ENCODE measurements at places on chromosomes 13 and 19.

GRCh38 chr19:4086411-4086867, 19.7 kb upstream of the ZBTB7A start:
- no peak for DNase-seq

GRCh38 chr13:43516401-43516833, 270.4 kb downstream of the ENOX1 start:
- DNase-seq = no peak

DNA sequence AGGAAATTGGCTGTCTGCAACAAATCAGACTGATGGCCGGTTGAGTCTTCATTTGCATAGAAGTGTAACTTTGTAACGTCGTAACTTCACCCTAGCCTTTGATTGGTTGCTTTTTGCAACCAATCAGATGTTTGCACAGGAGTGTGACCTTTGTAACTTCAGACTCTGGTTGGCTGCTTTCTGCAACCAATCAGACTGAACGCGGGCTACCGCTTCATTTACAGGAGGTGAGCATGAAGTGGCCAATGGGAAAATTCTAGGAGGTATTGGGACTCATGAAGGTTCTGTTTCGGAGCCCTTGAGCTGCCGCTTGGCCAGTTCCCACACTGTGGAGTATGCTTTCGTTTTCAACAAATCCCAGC, 441 bp upstream of the ZNF559 start:
- DNase-seq = no peak

GRCh38 chr13:46712524-46712923, 84.4 kb downstream of the ESD start:
- no peak for DNase-seq

DNA sequence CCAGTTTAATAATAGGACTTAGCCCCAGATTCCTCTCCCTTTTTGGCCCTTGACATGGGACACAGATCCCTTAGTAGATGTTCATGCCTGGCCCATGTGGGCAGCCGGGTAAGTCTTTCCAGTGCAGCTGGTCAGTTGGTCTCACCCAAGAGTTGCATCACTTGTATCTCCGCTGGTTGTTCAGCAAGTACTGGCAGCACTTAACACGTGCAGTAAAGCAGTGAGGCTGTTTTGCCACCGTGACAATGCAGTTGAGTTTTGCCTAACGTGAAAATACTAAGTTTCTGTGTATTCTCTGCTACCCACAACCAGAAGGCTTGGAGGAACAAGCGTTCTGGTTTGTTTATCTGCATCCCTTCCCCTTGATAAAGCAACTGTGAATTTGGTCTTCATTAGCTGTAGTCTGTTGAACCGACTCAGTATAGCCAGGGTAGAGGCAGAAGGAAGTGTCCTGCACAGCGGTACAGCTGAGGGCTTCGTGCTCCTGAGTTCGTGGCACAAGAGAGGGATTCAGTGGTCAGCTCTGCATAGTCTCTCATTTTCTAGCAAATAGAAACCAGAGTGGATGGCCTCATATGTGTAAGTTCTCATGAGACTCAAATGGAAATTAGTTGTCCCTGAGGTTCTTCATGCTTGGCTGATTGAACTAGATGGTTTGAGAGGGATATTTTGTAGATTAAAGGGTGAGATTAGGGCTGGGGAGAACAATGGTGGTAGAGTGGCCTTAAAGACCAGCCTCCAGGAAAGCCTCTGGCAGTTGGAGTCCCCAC, 50.3 kb downstream of the ARHGEF7 start:
- no peak for DNase-seq

DNA sequence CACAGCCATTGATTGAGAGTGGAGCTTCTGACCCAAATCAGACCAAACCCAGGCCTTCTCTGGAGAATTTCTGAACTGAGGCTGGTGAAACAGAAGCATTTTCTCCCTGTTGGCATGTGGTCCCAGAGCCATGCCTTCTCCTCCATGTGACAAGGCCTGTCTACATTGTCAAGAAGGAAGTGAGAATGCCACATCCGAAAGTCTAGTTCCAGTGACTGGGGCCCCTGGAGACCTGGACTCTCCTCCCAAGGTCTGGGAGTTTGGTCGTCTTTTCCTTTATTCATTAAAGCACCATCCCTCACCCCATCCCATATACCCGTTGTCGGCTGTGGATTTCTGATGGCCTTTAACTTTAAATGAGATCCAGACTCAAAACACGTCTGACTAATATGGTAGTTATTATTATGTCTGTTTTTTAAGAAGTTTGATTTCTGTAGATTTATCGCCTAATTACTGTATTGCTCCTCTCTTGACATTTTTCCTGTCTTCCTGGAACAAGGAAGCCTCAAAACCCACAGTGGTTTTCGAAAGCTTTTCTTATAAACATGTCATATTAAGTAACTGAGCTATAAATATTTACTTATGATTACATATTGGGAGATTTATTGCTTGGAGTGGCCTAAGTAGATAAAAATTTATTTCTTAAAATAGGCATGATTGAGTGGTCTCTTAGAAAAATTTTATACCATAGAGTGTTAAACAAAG, 128.3 kb upstream of the FRY start:
- DNase-seq = no peak

DNA sequence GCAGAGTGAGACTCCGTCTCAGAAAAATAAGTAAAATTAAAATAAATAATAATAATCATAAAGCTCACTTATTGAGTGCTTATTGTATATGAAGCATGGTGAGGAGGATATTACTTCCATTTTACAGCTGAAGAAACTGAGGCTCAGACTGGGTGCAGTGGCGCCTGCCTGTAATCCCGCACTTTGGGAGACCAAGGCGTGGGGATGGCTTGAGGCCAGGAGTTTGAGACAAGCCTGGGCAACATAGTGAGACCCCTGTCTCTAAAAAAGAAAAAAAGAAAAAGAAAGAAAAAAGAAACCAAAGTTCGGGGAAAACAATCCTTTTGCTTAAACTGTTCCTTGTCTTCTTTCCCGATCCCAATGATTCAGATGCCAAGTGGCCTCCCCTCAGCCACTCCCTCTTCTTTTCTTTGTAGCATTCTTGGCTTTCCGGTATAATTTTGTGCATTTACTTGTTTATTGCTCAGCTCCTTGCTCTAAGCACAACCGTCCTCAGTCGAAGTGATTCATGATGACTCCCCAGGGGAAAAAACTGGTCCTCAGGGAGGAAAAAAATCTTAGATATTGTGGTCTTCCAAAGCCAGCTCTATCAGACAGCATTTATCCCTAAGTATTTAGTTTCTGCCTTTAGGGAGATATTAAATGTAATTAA, 965 bp upstream of the EIF3G start:
- DNase-seq = no peak

DNA sequence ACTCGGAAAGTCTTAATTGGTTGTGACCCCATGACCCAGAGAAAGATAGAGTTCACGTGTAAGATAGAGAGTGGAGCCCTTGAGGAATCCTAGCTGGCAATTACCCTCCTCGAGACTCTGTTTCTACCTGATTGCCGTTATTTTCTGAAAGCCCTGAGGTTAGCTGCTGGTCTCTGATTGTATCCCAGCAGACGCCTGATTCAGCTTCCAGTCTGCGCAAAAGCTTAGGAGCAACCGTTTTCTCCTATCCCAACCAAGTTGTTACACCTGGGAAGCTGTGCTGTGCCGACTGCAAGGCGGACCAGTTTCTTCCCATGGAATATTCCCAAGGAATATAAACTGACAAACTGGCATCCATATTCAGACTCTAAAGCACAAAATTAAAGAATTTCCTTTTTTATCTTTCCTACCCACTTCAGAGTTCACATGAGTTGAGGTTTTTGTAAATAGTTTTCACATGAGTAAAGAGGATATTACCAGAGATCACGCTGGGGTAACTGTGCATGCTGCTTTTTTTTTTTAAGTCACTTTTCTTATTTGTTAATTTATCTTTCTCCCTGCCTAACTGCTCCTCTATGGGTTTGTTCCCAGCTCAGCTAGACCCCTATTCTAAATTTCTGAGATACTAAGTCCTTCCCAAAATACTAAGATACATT, 1.5 kb upstream of the TRPC4 start:
- no peak for DNase-seq

DNA sequence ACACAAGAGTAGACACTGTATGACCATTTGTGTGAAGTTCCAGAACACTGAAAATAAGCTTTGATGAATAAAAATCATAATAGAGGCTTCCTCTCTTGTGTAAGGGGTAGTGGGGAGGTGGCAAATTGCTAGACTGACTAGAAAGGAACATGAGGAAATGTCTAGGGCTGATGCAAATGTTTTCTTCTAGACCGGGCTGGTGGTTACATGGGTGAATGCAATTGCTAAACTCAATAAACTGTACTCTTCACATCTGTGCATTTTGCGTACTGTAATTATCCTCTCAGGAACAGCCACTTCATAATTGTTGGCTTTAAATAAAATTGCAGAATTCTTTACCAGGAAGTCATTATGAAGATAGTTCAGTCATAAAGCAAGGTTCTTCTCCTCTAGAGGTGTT, 5.2 kb upstream of the KBTBD7 start:
- DNase-seq = no peak

DNA sequence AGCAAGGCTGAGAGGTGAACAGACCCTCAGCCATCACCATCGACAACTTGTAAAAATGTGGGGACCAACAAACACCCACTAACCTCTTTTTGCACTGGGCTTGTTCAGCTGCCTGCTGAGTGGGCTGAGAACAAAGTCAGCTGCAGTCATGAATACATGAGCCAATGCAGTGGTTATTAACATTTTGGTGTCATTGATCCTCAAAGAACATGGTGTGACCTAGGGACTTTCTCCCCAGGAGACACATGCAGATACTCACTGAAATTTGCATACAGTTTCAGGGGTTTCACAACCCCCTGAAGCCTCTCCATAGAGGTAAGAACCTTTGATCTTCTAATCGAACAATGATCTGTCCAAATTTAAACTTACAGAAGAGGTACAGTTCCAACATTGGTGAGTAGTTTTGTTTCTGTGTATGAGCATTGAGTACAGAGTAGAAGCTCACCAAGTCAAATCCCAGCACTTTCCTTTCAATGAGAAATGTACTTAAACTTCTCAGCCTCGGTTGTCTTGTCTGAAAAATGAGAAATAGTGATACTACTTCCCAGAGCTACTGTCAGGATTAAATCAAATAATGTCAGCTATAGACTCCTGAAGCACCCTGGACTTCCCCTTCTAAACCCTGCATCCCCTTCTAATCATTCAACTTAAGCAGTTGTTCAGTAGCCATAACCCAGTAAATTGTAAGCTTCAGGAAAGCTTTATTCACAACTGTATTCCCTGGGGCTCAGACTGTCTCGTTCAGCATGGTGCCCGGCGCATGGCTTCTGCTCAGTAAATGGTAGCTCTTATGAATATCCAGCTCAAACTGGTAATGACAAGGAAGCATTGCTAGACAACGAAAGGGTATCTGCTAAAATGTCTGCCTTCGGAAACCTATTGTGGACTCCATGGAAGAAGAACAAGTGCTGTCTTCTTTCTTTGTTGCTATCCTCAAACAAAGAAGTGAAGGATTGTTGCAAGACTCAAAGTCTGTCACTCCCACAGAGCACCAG, 148.7 kb downstream of the FOXO1 start:
- no peak for DNase-seq

- DNase-seq = no peak
Observed at GRCh38 chr13:45339399-45339798, 1.6 kb downstream of the TPT1 start.

DNA sequence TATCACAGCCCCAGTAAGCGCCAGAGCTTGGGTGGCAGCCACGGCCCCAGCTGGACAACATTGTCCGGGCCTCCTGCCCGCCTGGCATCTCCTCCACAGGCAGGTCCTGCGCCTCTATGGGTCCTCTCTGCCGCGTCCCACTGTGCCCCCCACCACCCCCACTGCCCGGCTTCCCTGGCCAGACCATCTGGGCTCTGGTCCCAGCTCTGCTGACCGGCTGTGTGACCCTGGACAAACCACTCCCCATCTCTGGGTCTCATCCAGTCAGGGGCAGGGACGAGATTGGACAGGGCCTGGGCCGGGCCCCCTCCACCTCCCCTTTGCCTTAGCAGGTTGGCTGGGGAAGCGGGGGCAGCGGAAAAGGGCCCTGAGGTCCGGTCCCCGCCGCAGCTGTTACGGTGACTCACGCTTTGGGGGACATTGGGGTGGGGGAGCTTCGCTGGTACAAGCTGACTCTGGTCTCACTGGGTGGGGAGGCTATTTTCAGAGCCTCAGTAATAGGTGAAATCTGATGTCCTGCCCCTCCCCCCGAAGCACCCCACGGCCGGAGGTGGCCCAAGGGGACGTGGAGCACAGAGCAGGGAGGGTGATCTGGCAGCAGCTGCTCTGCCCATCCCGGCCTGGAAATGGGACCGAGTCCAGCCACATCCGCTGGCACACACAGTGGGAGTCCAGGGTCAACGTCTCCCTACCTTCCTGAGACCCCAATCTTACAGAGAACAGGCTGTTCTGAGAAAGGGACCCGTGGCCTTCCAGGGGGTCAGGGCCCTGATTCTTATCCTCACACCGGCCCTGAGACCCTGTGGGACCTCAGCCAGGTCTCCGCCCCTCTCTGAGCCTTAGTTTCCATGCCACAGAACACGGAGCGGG, 9.1 kb downstream of the NFIC start:
- no peak for DNase-seq

- peak; percentile 45 for DNase-seq
Observed at GRCh38 chr19:19145684-19146608, 7.7 kb upstream of the TMEM161A start.

- DNase-seq = no peak
Observed at GRCh38 chr13:53405616-53406015, 377.0 kb downstream of the OLFM4 start.

DNA sequence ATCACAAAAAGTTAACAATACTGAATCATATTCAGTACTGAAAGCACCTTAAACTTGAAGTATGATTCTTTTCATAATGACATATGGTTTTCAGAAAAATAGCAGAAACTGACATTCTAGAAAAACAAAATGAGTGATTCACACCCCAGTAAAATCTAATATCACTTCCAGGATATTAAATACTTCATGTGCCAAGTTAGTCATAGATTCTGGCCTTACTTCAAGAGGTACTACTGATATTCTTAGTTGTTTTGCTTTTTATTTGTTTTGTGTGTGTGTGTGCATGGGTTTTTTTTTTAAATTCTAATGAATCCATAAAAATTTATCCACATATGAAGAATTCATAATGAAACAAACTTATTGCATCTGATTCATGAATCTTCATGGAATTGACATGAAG, 207.9 kb upstream of the UFM1 start:
- no peak for DNase-seq

- DNase-seq = peak; percentile 75
Observed at GRCh38 chr19:56507446-56508289, at the start of gene ZNF471. TSS of gene ZNF471 (plus strand) at chr19:56507855. CDS start at chr19:56511572, 3,717 bp downstream.

- DNase-seq = no peak
Observed at GRCh38 chr13:102933122-102933521, 87.3 kb downstream of the ERCC5 start.

Measured in stimulated activated CD8-positive, alpha-beta memory T cell treated with anti-CD3 and anti-CD28 coated beads, Interleukin-15, amount 100 ng/mL, for 4 hours (primary cell).